ENCODE measurements at places on chromosomes 11 and 22.

GRCh38 chr11:126115816-126116331 is 53.2 kb upstream of the CDON start:
- DNase-seq: no peak

DNA sequence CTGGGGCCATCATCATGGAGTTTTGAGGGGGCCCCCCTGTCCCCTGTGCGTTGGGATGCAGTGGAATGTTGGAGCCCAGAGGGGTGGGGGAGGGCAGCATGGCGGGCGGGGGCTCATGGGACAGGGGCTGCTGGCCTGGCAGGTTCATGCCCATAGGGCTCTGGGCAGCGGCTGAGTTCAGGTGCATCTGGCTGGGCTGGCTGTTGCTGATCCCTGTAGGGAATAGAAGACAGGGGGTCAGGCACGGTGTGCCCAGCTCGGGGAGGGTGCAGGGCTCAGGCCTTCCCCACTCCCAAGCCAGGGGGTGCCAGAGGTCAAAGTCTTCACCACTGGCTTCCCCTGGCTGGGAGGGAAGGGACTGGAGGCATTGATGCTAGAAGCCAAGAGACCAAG is 15.6 kb downstream of the CXCR5 start:
- no peak for DNase-seq

- no peak for DNase-seq
Measured at GRCh38 chr11:120713296-120713695, 201.7 kb downstream of the GRIK4 start.

- DNase-seq: no peak
Measured at GRCh38 chr11:102414559-102414958, 38.0 kb downstream of the TMEM123 start.

- peak; percentile 84 for DNase-seq
Measured at GRCh38 chr11:35165423-35166368, 26.7 kb downstream of the CD44 start.

DNA sequence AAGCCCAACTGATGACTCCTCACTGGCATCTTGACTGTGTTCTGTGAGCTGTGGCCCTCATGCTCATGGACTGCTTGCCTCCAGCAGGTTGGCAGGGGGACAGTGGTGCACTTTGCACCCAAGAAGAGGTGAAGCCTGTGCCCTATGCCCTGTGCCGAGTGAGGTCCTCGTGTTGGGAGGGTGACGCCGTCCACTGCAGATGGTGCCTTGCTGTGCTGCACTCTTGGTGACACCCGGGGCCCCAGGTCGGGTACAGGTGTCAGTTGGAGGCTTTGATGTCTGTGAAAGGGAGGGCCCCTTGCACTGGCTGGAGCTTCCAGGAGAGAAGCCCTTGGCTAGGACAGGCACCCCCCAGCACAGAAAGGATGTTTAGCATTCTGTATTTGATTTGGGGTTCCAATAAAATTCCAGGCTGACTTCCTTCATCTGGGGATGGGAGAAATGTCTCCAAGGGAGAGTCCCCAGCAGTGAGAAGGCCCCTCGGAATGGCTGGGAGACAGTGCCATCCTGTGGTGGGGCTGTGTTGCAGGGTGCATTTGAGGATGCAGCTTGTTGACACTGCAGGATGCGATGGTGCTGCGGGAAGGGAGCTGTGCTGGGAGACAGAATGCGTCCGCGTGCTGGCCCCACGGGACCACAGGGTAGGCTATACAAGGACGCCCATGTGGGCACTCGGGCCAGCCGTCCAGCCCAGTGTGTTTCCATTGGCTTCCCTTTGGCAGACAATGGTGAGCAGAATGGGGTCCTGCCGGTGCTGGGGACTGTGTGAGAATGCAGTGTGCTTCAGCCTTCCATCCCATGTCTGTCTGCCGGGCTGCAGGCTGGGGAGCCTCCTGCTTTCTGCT is 2.5 kb upstream of the ZDHHC8 start:
- DNase-seq: peak; percentile 65

DNA sequence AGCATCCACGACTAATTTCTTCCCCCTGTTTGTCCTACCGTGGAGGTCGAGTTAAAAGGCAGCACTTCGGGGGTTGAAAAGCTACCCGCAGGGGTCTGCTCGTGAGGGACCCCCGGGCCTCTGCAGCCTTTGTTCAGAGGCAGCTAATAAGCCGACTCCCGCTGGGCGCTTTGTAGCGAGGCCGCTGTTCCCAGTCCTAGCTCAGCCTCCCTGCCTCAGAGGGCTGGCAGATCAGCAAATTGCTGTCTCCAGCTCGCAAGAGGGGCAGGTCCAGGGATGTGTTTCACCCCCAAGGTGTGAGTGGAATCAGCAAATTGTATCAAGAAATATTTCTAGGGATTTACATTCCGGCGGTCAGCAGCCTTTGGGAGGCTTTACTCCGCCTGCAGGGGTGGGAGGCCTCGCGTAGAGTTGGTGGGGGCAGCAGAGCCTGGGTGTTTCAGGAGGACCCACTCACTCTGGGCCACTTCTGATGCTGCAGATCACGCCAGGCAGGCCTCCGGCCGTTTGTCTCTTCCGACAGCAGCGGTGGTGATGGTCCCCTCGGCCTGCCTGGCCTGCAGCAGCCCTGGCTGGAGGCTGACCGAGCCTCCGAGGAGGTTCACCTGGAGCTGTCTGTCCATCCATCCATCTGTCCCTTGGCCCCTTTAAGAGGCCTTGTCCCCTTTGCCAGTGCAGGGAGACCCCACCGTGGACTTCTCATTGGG is 21.6 kb upstream of the KCNQ1OT1 start:
- DNase-seq: no peak

- DNase-seq: no peak
Measured at GRCh38 chr11:92325416-92325815, 100.8 kb downstream of the FAT3 start.

DNA sequence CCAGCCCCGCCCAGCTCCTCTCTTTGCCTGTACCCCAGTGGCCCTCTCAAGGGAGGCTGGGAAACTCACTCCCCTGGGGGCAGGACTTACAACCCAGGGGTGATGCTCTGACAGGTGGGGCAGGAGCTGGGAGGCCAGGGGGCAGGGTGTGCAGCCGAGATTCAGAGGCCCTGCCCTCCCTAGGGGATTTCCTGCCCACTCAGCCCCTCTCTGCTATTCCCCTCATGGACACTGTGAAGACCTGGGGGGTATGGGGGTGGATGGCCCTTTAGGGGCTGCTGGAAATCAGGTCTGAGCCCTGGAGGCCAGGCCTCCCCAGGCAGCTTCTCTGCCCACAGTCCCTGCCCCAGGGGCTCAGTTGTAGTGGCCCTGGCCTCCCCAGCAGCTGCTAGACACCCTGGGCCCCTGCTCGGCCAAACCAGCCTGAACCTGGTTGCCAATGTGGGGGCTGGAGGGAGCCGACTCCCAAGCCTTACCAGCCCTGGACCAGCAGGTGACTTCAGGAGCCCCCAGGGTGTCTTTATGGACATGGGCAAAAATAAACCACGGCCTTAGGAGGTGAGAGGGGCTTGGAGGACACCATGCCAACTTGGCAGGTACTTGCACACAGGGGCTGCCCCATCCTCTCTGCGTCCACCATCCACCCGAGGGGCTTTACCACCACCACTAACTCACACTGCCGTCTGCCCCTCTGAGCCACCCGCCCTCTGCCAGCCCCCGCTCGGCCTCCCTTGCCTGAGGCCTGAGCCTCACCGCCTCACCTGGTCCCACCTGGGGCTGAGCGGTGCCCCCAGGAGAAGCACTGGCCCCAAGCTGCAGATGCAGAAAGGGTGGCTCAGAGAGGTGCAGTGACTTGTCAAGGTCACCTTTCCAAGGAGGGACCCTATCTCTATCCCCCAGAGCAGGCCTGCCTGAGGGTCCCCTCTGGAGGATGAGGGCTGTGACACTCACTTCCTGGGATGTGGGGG is 2.8 kb upstream of the PHLDA2 start:
- DNase-seq: no peak

GRCh38 chr11:44923115-44923514 is 27.6 kb downstream of the TP53I11 start:
- no peak for DNase-seq

DNA sequence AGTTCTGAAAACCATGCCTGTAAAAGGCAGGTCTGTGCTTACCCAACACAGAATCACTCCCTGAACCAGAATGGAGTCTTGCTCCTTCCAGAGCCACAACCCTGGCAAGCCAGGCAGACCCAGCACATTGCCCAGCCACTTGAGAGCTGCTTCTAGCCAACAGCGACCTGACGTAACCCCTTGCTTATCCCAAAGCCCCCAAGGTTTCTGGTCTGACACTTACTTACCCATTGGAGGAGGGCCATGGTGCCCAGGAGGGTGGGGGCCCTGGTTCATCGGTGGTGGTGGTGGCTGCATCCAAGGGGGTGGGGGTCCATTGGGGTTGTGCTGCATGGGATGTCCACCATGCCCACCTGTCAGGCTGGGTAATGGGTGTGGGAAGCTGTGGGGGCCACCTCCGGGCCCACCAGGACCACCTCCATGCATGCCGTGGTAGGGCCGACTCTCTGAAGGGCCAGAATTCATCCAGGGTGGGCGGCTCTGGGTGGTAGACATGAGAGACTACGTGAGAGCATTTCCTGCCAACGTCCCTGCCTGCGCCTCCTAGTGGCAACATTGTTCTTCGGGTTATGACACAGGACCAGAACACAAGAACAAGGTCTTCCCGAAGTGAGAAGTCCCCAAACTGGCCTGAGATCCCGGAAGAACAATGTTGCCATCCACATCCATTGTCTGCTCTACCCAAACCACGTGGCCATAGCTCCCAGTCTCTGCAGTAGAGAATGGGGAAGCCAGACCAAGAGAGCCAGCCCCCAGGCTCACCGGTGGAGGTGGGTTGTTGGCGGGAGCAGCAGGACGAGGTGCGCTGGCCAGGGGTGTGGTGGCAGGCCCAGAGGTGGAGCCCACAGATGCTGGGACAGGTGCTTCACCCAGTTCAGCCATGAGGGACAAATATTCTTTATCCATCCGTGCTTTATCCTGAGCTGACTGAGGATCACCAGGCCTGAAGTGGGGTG is 7.8 kb upstream of the PYGM start:
- DNase-seq: peak; percentile 89

GRCh38 chr11:46856605-46857343 is 10.7 kb upstream of the CKAP5 start:
- DNase-seq: no peak

DNA sequence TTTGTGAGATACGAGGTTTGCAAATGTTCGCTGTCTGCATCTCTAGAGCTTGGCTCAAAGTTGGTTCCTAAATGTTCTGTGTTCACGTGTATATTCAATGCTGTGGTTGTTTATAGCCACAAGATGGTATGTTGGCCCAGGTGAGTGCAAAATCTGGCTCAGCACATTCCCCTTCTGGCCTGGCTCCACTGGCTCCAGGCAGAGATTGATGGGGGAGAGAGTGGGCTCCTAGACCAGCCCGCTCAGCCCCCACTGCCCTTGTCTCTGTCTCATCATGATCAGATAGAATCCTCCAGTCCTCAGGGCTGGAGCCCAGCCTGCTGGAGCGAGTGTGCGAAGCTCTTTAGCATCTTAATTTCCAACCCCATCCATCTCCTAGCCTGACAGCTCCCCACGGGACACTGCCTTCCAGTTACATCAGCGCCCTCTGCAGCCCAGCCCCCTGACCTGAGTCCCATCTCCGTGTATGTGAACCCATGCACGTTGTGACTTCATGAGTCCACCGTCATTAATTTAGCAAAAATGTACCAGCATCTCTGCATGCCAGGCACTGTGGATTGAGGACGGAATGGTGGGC is 2.0 kb downstream of the P2RX3 start:
- no peak for DNase-seq

GRCh38 chr22:46922037-46922436 is 159.6 kb downstream of the TBC1D22A start:
- DNase-seq: no peak

DNA sequence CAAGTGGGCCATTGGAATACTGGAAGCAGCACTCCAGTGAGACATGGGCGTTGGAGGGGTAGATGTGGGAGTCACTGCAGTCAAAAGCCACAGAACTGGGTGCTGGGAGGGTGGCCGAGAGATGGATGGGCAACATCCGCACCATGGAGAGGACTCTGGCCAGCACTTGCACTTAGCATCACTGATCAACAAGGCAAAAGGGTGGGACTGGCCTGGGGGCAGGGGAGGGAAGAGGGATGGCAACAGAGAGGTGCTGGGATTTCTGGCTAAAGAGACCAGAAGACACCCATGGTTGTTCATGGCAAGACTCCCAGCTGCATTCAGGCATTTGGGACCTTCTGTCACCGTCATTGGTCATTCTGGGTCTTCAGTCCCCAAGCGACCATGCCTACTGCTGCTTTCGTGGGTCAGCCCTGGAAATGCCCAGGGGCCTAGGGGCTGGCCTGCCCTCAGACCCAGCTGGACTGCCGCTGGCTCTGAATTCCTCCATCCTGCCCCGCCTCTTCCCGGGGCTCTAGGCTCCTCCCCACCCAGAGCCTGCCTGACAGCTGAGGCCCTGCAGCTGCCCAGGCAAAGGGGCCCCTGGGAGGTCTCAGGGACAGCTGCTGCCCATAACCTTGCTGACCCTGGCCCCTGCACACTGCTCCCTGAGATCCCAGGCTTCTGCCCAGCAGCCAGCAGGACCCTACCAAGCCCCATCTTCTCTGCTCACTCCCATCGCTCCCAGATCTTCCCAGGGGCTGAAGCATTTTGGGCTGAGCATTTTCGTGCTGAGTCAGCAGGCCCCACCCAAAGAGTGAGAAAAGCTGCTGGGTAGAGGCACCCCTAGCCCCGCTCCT is 13.0 kb upstream of the CDC42EP2 start:
- DNase-seq: no peak

GRCh38 chr22:21940521-21940920 is 12.1 kb downstream of the PPM1F start:
- DNase-seq: no peak

- DNase-seq: no peak
Measured at GRCh38 chr11:84981301-84981700, 645.8 kb downstream of the DLG2 start.

DNA sequence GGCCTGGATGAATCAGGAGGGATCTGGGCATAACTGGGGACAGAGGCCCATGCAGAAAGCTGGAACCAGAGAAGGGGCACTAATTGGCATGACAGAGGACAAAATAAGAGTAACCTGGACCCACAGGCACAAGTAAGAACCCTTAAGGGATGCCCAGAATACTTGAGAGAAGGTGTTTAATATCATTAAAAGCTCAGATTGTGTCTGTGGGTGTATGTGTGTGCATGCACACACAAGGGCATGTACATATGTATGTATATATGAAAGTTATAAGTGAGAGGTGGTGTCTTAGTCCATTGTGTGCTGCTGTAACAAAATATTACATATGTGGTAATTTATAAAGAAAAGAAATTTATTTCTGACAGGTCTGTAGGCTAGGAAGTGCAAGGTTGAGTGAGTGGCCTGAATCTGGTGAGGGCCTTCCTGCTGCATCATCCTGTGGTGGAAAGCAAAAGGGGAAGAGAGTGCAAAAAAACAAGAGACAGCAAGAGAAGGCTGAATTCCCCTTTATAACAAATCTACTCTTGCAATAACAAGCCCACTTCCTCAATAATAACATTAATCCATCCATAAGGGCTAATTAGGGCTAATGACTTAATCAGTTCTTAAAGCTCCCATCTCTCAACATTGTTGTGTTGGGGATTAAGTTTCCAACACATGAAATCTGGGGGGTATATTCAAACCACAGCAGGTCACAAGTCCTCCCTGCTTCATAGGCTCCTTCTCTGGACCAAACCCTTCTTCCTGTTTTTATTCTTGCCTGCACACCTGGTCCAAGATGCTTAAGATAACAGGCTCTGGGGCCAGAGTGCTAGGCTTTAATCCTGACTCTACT is 68.3 kb upstream of the POU2AF2 start:
- DNase-seq: no peak

- no peak for DNase-seq
Measured at GRCh38 chr11:43770173-43770572, 89.6 kb downstream of the HSD17B12 start.
